ENCODE measurements at places on chromosomes 7 and 10.

DNA sequence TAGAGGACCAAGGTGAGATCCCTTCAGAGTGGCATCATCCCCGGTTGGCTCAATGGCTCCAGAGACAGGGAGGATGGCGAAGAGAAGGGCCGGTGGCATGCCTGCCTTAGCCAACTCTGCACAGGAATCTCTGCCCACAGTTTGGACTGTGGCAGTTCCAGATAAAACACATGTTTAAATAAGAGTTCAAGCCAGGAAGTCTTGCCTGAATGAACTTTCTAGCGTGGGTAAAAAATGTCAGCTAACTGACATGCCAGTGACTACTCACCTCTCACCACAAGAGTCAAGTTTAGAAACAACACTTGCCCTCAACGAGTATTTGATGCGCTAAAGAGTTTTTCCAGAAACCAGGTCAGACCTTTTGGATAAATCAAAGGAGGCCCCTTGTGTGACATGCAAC lies 3.0 kb downstream of the NOD1 start:
- no peak for DNase-seq

GRCh38 chr7:132881317-132881716 lies 200.6 kb downstream of the CHCHD3 start:
- no peak for DNase-seq

DNA sequence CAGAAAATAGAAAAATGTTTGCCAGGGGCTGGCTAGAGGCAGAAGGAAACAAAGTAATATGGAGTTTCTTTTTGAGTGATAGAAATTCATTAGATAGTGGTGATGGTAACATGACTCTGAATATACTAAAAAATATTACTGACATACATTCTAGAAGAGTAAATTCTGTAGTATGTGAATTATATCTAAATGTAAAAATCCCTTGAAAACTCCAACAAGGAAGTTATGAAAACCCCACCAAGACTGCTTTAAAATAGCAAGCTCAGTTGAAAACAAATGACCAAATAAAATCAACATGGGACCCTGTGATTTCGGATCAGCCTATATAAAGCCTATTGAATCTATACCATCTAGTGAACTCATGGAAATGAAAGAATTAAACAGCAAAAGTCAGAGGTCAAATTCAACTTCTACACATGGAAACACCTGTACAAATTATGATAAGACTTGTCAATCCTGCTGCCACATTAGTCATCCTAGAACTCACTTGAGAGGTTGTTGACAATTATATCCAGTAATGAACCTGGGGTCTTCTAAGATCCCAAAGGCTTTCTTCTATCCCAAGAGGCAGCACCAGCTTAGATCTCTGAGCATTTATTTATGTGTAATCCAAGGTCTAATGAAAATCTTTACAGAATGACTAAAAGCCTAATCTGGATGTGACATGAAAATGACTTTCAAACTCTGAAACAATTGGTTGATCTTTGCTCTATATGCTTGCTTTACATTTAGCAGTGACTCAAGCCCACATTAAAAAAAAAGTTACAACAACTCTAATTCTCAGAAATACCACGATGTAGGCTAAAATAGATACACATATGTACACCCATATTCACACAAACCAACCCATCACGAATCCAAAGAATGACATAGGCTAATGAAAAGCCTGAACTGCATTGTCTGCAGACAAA lies 59.3 kb downstream of the OSBPL3 start:
- DNase-seq: no peak

- no peak for DNase-seq
Measured at GRCh38 chr10:18532881-18533535, 118.4 kb downstream of the NSUN6 start.

DNA sequence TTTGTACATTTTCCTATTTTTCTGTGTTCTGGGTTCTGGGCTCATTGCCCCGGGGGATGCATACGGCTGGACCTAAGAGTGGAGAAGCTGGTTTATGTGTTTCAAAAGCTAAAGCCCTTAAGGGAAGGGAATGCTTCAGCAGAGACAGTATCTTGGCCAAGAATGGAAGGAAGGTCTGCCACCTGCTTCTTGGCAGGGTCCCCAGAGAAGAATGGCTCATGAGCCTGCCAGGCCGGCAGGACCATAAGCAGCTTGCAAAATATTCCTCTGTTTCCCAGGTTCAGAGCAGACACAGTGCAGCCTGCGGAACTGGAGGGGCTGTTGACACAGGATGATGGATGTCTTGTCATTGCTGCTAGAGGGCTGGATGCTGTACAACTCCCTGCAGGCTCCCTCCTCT lies 7.8 kb upstream of the ABHD11 start:
- no peak for DNase-seq

DNA sequence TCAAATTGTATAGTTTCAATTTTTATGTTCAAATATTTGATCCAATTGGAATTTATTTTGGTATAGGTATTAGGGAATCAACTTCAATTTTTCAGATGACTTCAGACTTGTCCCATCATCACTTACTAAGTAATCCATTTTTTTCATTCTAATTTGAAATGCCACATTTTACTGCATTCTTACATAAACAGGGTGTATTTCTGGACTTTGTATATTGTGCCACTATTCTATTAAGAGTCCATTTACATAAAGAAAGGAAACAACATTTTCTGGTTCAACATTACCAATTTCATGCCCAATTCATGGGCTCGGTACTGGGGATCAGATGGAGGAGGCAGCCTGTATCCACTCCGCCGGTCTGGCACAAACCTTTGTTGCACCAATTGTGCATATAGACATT lies 15.8 kb downstream of the ECD start:
- no peak for DNase-seq

GRCh38 chr10:125811251-125811650 lies 11.8 kb downstream of the UROS start:
- DNase-seq: no peak

DNA sequence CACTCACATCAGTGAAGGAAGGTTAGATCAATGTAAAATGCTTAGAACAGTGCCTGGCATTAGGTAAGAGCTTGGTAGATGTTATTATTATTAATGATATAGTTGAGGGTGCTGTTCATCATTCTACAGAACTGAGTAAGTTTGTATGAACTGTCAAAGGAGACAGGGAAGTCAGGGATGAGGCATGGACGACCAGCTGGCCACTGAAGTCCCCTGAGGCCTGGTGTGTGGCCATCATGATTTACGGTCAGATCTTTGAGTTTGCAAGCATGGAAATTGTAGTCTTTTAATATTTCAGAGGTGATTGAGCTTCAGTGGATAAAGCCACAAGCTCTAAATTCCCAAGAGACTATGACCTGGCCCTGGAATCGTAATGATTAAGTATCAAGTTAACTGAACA lies 6.9 kb downstream of the ARMC3 start:
- no peak for DNase-seq

DNA sequence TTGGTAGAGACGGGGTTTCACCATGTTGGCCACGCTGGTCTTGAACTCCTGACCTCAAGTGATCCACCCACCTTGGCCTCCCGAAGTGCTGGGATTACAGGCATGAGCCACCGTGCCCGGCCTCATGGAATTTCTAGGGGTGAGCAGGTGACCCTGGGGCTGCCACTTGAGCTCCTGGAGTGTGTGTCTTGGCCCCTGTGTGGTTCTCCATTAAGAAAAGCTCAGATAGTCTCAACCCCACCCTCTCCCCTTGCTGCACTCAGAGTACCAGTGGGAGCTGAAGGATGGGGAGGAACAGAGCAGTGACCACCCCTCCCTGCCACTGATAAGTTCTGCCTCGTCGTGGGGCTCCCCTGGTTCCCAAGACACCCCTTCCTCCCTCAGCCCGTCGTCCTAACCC lies 45.3 kb downstream of the RCC1L start:
- DNase-seq: no peak

DNA sequence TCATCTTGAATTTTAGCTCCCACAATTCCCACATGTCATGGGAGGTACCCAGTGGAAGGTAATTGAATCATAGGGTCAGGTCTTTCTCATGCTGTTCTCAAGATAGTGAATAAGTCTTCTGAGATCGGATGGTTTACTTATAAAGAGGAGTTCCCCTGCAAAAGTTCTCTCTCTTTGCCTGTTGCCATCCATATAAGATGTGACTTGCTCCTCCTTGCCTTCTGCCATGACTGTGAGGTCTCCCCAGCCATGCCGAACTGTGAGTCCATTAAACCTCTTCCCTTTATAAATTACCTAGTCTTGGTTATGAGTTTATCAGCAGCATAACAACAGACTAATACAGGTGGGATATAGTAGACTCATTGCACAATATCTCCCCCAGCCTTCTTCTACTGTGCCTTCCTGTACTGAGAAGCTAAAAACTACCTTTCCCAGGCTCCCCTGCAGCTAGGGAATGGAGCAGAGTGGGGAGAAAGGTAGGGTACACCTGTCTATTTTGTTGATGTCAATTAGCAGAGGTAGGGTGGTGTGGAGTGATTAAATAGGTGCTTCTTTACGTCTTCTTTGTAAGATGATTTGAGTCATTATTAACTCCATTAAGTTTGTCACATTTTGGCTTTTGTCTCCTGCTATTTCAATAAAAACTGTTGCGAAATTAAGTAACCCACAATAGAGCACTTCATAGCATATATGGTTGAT lies 48.2 kb upstream of the EBLN1 start:
- no peak for DNase-seq

- DNase-seq: no peak
Measured at GRCh38 chr7:111681242-111681641, 119.0 kb upstream of the IMMP2L start.

GRCh38 chr7:18049262-18049661 lies 21.6 kb upstream of the PRPS1L1 start:
- no peak for DNase-seq

DNA sequence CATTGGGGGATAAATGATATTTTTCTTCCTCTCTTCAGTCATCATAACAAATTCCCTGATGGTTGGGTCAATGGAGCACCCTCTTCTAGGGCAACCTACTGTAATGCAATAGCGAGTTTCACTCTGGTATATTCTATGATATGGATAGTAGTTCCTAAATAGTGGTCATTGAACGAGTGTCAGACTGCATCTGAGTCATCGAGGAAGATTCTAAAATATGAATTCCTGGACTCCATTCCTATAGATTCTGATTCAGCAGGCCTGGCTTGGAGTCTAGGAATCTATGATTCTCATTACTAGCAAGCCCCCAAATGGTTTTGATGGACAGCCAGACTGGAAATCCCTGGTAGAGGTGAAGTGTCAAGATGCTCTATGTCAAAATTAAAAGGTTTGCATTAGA lies 254.5 kb downstream of the BUB3 start:
- no peak for DNase-seq

GRCh38 chr10:54666192-54666591 lies 134.8 kb downstream of the PCDH15 start:
- DNase-seq: no peak

- no peak for DNase-seq
Measured at GRCh38 chr10:77494327-77494726, 143.3 kb downstream of the KCNMA1 start.

- DNase-seq: no peak
Measured at GRCh38 chr7:85823396-85824080, 636.7 kb upstream of the SEMA3D start.

DNA sequence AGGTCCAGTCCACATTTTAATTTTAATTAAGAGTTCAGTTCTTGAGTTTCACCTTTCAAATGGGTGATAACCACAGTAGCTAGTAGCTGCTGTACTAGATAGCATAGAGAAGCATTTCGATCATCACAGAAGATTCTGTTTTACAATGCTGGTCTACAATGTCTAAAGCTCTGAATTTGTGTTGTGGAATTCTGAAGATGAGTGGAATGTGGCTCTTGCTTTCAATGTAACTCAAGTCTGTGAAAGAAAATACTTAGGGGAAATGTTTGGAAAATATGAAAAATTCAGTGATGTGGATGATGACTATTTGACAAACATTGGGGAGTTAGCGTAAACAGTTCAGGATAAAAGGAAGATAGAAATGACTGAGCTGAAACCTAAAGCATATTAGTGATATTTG lies 139.4 kb downstream of the GNAT3 start:
- DNase-seq: no peak

DNA sequence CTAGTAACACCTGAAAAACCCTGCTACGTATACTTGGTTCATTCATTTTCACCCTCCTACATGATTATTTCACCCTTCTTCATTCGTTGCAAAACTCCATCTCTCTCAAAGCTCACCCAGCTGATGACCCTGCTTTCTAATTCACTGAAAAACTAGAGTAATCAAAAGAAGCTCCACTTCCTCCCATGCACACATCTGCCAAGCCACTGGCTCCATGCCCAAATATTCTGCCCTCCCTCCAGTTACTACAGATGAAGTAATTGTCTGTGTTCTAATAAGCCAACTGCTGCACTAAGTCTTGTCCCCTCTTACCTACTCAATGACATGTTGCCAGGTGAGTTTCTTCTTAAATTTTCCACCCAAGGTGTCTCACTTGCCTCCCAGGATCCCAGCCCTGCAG lies 96.9 kb upstream of the CCDC71L start:
- no peak for DNase-seq

- no peak for DNase-seq
Measured at GRCh38 chr7:28311670-28312069, 100.6 kb upstream of the CREB5 start.

- no peak for DNase-seq
Measured at GRCh38 chr7:134141868-134142264, 14.7 kb downstream of the LRGUK start.

GRCh38 chr7:155344270-155344617 lies 46.6 kb downstream of the INSIG1 start:
- peak; percentile 9 for DNase-seq

GRCh38 chr7:55591282-55591931 lies 19.1 kb upstream of the VOPP1 start:
- no peak for DNase-seq

GRCh38 chr10:420154-421121 lies 269.0 kb downstream of the DIP2C start:
- DNase-seq: no peak

- peak; percentile 26 for DNase-seq
Measured at GRCh38 chr10:51832652-51833383, 133.4 kb upstream of the CSTF2T start.

DNA sequence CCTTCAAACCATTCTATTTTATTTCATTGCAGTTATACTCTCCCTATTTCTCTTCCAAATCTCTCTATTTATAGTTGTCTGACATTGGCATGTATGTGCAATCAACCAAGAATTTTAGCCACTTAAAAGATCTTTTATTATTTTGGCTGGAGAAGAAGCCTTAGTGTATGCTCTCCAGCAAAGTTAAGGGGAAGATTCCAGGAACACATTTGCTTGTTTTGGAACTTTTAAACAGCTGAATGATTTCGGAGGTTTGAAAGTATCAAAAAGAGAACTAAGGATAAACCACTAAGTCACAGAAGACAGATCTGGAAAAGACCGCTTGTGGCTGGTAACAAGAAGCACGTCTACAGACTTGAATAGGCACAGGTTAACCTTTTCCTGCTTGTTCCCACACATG lies 182.2 kb upstream of the FZD1 start:
- no peak for DNase-seq

- DNase-seq: no peak
Measured at GRCh38 chr10:19848226-19848985, 32.2 kb downstream of the PLXDC2 start.

All from stimulated activated CD4-positive, alpha-beta T cell treated with anti-CD3 and anti-CD28 coated beads, Interleukin-12 subunit alpha, Interleukin-12 subunit beta, amount 100 ng/mL, for 48 hours (primary cell).